NCI-H2029 treated with DMSO at 0.1 percent for 48 hours (cell line): ENCODE measurements at places on chromosomes 6 and 20.

GRCh38 chr6:47337519-47337918, 27.8 kb upstream of the TNFRSF21 start:
- no peak for DNase-seq

DNA sequence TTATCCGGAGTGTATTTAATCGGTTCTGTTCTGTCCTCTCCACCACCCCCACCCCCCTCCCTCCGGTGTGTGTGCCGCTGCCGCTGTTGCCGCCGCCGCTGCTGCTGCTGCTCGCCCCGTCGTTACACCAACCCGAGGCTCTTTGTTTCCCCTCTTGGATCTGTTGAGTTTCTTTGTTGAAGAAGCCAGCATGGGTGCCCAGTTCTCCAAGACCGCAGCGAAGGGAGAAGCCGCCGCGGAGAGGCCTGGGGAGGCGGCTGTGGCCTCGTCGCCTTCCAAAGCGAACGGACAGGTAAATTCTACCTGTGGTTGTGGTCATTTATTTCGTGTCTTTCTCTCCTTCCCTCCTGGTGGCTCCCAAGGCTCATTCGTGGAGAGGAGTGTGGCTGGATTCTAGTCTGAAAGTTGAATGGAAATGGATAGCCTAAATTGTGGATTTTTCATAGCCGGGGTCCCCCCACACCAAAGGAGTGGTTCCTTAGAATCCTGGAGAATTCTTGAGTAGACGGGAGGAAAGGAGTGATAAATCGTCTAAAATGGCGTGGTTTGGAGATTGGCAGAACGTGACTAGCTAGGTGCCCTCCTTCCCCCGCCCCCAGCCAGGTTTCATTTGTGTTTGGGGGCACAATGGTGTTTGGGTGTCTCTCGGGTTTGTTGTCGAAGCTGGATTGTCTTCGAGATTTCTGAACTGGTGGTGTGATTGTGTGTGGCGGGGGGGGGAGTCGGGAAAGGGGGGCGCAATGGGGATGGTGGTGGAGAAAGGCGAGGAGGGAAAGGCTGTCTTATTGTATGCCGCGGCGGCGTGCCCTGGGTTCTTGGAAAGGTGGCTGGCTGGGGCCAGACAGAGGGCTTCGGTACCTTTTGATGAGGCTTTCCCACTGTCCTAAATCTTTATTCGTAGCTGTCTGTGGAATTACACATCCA, 673 bp downstream of the MARCKS start:
- peak; percentile 90 for DNase-seq

DNA sequence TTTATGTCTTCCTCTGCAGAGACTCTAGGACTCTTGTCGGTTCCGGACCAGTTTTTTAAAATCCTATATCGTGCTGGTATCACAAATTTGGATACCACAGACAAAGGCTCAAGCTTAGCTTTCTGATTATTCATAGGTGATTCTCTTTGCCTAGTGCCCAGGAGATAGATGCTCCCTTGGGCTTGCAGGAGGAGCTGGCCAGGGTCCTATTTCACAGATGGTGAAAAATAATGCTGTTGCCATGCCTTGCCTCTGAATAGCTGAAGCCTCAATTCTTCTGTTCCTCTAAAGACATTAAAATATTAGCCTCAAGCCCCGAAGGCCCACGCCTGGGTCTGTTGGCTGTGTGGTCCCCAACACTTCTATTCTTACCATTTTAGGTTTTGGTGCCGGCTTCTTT, 123.9 kb upstream of the BACH2 start:
- no peak for DNase-seq

DNA sequence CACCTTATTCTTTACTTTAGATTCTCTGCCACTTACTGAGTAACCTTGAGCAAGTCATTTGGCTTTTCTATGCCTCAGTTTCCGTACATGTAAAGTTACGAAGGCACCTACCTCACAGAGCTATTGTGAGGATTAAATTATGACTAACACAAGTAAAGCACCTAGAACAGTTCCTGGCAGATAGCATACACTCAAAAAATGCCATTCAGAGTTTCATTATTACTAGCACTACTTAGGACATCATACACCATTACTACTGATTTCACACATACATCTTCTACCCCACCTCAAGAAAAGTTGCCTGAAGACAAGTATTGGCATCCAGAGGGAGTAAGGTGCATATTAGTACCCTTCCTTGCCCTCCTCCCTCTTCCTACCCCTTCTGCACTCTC, 107.8 kb downstream of the OGFRL1 start:
- DNase-seq, result no peak

DNA sequence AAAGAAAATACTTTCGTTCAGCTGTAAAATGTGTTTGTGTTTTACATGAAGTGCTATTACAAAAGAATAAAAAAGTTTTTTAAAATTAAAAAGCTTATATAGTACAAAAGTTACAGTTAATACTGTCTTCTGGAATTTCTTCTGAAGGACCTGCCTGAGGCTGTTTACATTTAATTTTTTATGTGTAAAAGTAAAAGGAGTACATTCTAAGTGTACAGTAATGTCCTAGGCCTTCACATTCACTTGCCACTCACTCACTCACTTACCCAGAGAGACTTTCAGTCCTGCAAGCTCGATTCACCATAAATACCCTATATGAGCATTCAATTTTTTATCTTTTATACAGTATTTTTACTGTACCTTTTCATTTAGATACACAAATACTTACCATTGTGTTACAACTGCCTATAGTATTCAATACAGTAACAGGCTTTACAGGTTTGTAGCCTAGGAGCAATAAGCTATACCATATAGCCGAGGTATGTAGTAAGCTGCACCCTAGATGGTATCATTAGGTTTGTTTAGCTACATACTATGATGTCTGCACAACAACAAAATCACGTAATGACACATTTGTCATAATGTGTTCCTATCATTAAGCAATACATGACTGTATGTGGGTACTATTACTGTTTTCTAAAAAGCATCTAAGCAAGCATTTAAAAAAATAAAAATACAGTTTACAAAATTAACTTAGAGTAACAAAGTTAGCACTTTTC, 33.0 kb downstream of the RNF146 start:
- no peak for DNase-seq

- DNase-seq, result no peak
These were observed 23.2 kb downstream of the TRERF1 start for GRCh38 chr6:42428326-42429041.

DNA sequence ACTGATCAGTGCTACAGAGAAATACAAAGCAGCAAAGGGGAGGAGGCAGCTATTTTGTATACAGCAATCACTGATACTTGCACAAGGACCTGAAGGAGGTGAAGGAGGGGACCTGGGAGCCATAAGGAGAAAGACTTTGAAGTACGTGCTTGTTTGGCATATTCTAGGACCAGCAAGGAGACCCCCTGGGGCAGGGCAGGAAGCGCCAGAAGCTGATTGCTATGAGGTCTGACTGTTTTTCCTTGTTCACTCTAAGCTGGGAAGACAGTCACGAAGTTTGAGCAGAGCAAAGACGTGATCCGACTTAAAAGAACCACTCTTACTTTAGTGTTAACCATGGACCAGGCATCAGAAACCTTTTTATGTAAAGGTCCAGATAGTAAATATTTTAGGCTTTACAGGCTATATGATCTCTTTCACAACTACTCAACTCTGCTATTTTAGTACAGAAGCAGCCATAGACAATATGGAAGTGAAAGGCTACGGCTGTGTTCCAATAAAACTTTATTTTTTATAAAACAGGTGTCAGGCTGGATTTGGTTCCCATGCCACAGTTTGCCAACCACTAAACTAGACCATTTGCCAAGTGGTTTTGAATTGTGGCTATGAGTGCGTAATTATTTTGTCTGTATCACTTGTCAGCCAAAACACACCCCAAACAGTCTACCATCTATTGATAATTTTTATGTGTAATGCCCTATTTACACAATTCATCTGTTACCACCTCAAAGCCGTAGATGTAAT, 217.9 kb downstream of the PRL start:
- DNase-seq, result no peak

GRCh38 chr20:31764641-31765305, 25.7 kb downstream of the TPX2 start:
- DNase-seq, result no peak

- no peak for DNase-seq
These were observed 297.5 kb downstream of the CLIC5 start for GRCh38 chr6:45718131-45718530.
